NAMALWA (cell line): ENCODE measurements at places on chromosomes 4 and X.

GRCh38 chr4:52957835-52958631, 95.9 kb downstream of the RASL11B start:
- no peak for DNase-seq

GRCh38 chr4:184345573-184345922, 127.9 kb upstream of the ENPP6 start:
- DNase-seq, result no peak

- DNase-seq, result no peak
Observed at GRCh38 chrX:108914791-108915190, 178.4 kb upstream of the IRS4 start.

- DNase-seq, result no peak
Observed at GRCh38 chrX:131571348-131571747, 27.5 kb downstream of the OR13H1 start.

DNA sequence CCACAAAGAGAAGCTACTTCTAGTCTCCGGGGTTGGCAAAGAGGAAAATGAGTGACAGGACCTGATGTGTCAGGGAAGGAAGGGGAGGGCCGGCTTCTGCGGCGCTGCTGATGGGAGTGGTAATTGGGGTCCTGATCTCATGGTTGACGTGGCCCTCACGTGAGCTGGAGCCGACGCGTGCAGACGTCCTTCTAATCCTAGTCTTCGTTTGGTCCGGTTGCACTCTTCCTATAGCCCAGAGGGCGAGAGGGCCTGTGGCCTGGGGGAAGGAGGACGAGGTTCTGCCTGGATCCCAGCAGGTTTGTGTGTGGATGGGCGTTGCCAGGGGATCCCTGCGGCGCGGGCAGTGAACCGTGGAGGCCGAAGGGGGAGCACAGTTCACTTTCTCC, at the start of gene ARMCX1:
Gene ARMCX1, plus strand, starts transcription at position 186 of the 389 bp plus-strand sequence. CDS start 2,384 bp downstream, outside the sequence.
- DNase-seq, result no peak

GRCh38 chrX:70176938-70177533, at the start of gene DGAT2L6:
Gene DGAT2L6, plus strand, starts transcription at chrX:70177483. Its CDS starts 100 bp downstream, at chrX:70177583.
- DNase-seq, result no peak

DNA sequence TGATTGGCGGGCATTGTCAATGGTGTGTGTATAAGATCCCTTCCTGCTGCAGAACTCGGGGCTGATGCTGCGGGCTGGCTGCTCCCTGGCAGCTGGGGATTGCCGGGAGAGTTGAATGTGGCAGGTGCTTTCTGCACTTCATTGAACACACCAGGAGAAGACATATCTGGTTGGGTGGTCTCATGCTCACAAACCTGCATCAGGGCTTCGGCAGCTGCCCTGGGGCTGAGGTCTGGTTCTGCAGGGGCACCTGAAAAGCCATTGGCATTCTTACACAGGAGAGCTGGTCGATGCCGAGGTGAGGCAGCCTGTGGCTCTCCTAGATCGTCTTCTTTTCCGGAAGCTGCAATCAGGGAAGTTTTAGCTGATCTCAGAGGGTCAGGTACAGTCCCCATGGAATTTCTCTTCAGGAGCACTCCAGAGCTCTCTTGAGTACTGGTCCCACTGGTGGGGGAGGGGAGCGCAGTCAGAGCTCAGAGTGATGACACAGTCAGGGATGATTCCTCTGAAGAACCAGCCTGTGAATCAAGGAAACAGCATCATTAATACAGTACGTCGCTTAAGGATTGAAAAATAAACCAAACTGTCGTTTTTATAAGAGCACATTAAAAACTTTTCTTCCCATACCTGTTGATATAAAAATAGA, 57.8 kb downstream of the GPRIN3 start:
- no peak for DNase-seq

DNA sequence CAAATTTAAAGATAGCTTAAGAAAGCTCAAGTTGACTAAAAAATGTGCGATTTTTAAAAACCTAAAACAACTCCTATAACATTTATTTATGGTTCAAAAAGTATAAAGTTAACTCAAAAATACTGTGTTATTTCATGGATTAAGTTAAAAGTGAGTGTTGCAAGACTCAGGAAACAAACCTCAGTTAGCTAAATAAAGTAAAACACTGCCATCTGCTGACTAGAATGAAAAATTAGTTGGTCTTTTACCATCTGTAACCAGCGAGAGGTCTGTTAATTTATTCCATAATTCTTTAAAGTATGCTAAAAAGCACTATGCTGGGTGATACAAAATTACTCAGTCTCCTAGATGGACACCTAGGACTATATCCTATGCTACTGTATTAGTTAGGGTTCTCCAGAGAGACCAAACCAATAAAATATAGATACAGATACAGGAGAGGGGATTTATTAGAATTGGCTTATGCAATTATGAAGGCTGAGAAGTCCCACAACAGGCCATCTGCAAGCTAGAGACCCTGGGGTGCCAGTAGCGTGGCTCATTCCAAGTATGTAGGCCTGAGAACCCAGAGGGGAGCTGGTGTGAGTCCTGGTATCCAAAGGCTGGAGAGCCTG, 4.9 kb upstream of the WDFY3 start:
- DNase-seq, result peak; percentile 54

DNA sequence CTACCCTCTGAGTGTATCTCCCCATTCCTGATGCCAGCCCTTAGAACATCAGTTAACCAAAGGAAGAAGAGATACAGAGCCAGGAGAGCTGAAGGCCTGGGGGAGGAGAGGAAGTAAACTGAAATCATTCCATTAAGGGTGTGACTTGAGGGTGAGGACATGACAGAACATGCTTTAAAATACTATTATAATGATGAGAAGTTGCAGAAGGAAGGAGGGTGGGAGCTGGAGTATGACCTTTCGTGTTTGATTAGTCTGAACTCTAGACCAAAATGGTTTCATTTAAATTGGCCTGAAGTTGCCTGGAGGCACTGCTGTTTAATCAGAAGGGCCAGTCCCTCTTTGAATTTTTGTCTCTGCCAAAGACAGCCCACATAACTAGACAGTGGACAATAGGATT, 11.4 kb downstream of the INTS6L start:
- DNase-seq, result no peak

DNA sequence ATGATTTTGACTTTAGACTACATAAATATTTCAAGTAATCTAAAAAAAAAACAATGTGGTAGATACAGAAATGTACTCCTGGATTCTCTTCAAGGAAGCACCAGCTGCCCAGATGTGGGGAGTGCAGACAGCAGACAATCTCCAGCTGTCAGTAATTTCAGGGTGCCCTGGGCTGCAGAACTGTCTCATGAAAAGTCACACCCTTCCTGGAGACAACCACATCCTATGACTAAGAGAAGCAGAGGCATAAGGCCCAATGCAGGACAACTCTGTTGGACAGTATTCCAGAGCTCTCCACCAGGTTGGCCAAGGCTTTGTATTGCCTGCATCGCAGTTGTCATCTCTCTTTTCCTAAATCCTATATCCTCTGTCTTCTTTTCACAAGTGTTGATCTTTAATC, 34.4 kb upstream of the BLTP1 start:
- DNase-seq, result no peak

DNA sequence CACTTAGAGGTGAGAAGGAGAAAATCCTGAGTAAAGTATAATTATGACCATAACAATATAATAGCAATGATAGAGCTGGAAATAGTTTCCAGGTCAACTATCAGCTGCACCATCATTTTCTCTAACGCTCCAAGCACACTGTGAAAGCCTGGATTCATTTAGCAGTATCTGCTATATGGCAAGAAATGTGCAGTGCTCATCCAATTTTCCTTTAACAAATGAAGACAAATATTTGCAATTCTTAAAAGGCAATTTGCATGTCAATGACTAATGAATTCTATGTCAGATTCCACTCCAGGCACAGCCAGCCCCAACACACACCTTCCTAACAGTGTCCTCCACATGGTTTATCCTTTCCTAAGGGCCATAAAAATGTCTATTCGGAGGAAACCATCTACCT, 12.7 kb downstream of the PRSS12 start:
- no peak for DNase-seq

- DNase-seq, result peak; percentile 2
Observed at GRCh38 chr4:88859191-88859812, 161.7 kb upstream of the NAP1L5 start.

DNA sequence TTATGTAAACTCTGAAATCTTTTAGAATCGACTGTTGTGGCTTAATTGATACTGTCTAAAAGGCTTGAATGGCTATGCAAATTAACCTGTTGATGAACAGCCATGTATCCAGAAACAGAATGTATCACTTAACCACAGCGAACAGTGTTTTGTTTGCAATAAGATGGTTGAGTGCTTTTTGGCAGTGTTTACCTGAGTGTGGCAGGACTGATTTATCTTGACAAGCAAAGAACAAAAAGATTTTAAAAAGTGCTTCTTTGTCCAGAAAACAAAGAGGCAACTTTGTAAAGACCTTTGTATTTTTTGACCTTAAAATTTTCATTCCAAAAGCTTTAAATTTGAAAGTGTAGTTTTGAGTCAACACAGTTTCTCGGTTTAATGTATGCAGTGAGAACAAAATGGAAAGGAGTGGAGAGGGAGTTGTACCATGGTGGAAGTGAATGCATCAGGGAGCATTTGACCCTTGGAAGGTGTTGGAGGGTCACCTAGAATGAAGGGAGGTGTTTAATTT, 18.0 kb downstream of the ARHGAP10 start:
- no peak for DNase-seq

GRCh38 chrX:20523626-20524312, 257.1 kb upstream of the RPS6KA3 start:
- DNase-seq, result no peak

GRCh38 chrX:10098270-10098713, 58.5 kb upstream of the CLCN4 start:
- peak; percentile 67 for DNase-seq

GRCh38 chrX:63128509-63128908, 222.6 kb downstream of the SPIN4 start:
- DNase-seq, result peak; percentile 51

DNA sequence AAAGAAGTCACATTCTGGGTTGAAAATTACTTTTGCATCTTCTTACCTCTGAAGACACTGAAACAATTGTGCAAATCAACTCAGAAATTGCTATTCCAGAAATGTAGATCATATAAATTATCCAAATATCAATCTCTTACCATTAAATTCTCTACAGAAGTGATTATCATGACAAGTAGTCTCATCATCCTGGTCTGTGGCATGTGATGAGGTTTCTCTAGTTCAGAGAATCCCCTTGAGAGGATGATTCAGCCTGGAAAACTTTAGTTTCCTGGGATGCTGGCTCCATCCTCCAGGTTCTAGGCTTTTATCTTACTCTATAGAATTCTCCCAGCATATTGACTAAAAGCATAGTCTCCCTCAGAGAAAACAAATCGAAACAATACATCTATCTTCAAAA, 76.2 kb upstream of the S100G start:
- DNase-seq, result no peak
